ENCODE measurements at places on chromosomes 1 and 21. TPM values are rescaled to one million over a fixed set of nuclear protein-coding genes. Genes with fewer than 3 reads are reported as not detected.

FAM163A gene
- total RNA-seq = 1.5 TPM

MRPL9 gene
- total RNA-seq = 81.0 TPM

GRCh38 chr1:47661040-47661439 lies 223.2 kb downstream of the FOXD2 start:
- no peak for DNase-seq

GRCh38 chr1:16474166-16474800 lies 33.8 kb downstream of the NECAP2 start:
- DNase-seq = no peak

- no peak for DNase-seq
Observed at GRCh38 chr1:198160222-198160621, 3.4 kb downstream of the NEK7 start.

GRCh38 chr1:231418741-231419107 lies 3.4 kb downstream of the EGLN1 start:
- DNase-seq = no peak

GRCh38 chr1:57423656-57424211 lies at the start of gene DAB1:
Gene DAB1, minus strand, starts transcription at chr1:57424060. Its CDS starts 133,030 bp downstream, at chr1:57291030.
- peak; percentile 19 for DNase-seq

DNA sequence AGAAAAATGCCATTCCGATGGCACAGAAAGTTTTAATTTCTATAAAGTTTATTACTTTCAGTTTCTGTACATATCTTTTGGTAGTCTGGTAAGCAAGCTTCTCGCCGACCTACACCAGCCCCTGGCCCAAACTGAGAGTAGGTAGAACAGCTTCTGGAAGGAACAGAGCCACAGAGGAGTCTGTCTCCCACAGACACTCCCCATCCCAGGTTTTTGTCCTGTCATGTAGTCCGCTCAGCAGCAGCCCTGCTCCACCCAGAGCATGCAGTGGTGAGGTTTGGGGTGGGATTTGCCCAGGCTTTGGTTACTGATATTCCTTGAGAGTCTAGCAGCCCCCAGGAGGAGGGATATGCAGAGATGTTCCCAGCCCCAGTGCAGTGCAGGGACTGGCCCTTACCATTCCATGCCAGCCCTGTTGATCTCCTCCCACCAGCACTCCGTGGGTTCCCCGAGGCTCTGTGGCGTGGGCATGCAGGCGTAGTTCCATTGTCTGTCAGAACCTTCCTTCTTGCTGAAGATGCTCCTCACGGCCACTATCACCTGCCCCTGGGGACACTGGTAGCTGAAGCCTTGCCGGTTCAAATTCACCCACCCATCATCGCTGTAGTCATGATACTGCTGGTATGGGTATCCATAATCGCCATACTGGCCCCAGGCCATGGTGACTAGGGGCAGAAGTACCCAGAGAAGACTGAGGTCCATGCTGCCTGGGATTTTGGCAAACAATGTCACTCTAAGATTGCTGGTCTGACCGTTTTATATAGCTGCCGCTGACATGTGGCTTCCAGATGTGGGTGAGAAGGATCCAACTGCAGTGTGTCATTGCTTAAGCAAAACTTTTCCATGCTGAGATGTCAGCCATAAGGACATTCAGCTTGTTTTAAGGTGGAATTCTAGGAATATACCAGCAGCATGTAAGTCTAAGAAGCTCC lies at the start of gene DPT:
Gene DPT (minus strand): TSS at position 734 of the 932 bp plus-strand sequence. CDS start 32 bp downstream, at position 702.
- no peak for DNase-seq
